Muscle of leg (tissue), 16 donors: ENCODE measurements at places on chromosomes 7 and 10. TPM values are rescaled to one million over a fixed set of nuclear protein-coding genes. Genes with fewer than 3 reads are reported as not detected.

- no peak for DNase-seq
These were observed 74.4 kb upstream of the TCF7L2 start for GRCh38 chr10:112875476-112876267.

DNA sequence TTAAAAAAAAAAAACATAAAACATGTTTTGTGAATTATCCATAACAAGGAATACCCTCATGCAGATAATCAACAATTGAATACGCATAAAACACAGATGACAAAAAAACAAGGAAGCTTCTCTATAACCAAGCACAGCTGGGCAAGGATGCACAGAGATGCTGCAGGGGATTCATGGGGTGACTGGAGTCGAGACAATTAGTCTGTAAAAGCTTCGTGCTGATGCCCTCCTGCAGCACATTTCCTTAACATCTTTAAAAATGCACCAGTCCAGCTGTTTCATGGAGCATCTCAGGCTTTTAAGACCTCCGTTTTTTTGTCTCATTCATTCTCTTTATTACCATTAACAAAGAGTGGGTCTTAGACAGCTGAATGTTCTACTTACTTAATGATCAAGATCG lies 794.0 kb upstream of the C7orf33 start:
- no peak for DNase-seq

DNA sequence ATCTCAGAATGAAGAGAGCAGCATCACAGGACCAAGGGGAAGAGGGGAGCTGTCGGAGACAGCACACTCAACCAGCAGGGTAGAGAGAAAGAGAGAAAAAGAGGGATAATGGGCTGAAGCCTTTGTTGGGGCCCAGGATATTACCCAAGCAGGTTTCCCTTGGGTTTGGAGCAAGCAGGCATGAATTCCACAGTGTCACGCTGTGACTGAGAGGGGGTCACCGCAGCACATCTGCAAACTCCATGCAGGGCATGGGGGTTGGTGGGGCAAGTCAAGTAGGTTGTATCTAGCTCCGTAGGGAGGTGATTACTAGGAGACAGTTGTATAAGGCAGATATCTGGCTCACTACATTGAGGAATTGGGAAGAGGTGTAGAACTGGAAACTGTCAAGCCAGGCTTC lies 42.2 kb upstream of the SEMA3E start:
- DNase-seq = no peak

HTR5A gene
- polyA plus RNA-seq = not detected

GRCh38 chr10:22765660-22766547 lies 51.5 kb upstream of the PIP4K2A start:
- DNase-seq = peak; percentile 47

DNA sequence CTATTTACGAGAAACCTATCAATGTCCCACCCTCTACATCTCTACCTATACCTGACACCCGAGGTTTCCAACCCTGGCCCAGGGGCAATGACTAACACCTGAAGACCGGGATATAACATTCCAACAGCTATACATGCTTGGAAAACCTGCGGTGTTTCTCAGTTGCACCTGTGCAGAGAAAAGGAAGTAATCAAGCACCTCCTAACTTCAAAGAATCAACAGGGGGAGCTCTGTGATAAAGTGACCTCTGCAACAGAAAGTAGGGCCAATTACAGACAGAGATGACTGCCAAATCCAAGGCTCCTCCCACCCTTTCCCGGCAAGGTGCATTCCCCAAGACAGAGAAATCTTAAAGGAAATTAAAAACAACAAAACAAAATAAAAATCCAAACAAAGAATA lies 41.3 kb downstream of the CCDC6 start:
- no peak for DNase-seq

- no peak for DNase-seq
These were observed 201.2 kb downstream of the PTN start for GRCh38 chr7:137142376-137142775.

DNA sequence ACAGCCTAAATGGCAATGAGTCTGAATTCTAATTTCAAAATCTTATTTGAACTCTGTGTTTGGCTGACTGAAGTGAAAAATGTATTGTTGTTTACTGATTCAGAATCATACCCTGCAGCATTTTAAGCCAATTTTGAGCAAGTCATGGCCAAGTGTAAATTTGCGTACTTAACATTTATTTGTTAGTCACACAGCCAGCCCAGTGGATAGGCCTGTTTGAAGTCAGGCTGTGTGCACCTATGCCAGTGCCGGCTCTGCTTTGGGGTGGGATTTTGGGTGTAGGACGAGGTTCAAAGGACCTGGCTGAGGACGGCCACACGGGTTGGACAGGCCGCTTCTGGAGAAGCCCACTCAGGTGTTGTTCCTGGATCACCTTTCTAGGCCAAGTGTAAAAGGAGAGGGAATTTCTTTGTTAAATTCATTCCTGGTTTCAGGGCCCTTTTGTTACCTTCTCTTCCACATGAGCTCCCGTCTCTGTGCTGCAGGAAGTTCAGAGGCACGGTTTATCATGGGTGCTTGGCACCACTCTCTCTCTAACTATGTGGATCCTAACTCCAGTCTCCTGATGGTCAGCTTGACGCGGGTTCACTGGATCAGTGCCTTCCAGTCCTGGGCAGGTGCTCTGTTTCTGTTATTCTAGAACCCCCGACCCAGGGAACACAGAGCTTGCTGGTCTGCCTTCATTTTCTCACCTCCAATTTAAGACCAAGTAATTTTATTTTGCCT lies 84.7 kb downstream of the CCNY start:
- no peak for DNase-seq

DKK1 gene
- 6.3 TPM for polyA plus RNA-seq

ZNF853 gene
- 13.6 TPM for polyA plus RNA-seq

- DNase-seq = no peak
These were observed 58.3 kb downstream of the CYP26A1 start for GRCh38 chr10:93131986-93132385.
